ENCODE measurements at places on chromosomes 4 and X.

DNA sequence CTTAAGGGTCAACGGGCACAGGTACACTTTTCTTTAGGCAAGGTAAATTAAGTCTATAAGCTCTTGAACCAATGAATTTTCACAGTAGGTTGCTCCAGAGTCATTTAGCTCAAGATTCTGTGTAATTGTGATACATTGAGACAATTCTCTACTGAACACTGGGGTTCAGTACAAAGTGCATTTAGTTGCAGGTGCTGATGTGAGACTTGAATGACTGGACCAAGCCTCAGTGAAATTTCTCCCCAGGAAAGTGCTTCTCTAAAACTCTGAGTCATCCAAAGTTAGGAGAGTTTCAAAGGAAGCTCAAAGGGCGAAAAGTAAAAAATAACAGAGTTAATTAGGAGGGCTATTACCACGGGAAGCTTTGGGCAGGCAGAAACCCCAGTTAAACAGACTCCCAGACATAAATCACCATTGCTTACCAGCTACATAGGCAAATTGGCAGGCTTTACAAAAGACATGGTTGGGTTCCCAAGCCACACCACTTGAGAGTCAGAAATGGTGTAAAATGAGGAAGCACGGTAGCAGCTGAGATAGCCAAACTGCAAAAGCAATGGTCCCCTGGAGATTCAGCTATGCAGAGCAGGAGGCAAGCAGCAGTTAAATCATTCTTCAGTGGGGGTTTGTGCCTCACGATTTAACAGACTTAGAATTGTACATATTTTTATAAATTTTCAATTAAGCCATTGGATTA, 202.6 kb downstream of the PCDH19 start:
- DNase-seq, result no peak

GRCh38 chr4:98969878-98970785, 25.4 kb upstream of the METAP1 start:
- DNase-seq, result no peak

- no peak for DNase-seq
Observed at GRCh38 chrX:21524008-21524407, 134.1 kb downstream of the KLHL34 start.

DNA sequence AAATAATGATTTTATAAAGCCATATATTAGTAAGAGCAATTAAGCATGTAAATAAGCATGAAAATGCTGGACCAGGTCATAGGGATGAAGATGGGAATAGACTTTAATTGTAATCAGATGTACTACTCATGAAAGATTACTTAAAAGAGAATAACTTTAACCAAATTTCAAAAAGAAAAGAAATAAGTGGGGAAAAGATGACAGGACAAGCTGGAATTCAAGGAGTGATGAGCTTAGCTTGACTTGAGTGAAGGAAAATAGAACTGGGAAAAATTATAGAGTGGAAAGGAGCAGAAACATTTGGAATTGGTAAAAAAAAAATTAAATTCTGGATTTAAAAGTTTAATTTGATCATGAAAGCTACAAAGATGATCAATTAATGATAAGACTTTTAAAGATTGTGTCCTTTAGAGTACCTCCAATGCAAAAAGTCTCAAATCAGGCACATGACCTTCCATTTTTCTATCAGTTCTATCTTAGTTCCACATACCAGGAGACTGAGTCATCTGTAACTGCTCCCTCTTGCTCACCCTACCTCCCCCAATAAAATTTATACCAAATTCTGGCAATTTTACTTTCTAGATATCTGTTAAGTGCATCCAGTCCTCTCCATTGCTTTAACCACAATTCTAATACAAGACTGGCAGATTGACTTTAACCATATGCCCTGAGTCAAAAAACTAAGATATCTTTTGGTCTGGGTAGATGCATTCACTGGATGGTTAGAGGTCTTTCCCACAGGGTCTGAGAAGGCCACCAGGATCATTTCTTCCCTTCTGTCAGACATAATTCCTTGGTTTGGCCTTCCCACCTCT, 56.4 kb upstream of the SLIT2 start:
- DNase-seq, result no peak

Data from activated naive CD4-positive, alpha-beta T cell (primary cell).